Globus pallidus (tissue), 1 donor: ENCODE measurements at places on chromosomes 11 and 22.

GRCh38 chr11:123405123-123405592 lies 24.9 kb upstream of the GRAMD1B start:
- no peak for DNase-seq

GRCh38 chr11:70716986-70717775 lies 318.9 kb downstream of the CTTN start:
- DNase-seq: no peak

- no peak for DNase-seq
Observed at GRCh38 chr11:37409124-37409523, 811.1 kb upstream of the RAG2 start.

DNA sequence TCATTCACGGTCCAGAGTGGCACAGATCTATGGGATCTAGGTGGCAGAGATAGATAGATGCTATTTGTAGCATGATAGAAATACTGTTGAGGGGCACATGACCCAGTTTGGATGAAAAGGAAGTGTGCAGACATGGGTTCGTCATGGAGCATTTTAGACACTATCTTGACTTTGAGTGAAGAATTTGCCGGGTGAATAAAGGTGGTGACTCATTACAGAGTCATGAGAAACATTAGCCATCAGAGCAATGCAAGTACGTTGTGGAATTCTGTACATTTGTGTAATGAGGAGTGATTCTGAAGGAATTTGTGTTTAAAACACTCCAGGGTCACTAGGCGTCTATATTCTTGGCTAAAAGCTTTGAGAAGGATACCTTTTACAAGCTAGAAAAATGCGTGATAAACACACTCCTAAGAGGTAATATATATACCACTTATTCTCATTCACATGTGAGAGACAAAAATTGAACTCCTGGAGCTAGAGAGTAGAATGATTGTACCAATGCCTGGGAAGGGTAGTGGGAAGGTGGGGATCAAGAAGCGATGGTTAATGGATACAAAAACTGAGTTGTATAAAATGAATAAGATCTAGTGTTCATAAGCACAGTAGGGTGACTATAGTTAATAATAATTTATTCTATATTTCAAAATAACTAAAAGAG lies 593.7 kb upstream of the LUZP2 start:
- DNase-seq: no peak

DNA sequence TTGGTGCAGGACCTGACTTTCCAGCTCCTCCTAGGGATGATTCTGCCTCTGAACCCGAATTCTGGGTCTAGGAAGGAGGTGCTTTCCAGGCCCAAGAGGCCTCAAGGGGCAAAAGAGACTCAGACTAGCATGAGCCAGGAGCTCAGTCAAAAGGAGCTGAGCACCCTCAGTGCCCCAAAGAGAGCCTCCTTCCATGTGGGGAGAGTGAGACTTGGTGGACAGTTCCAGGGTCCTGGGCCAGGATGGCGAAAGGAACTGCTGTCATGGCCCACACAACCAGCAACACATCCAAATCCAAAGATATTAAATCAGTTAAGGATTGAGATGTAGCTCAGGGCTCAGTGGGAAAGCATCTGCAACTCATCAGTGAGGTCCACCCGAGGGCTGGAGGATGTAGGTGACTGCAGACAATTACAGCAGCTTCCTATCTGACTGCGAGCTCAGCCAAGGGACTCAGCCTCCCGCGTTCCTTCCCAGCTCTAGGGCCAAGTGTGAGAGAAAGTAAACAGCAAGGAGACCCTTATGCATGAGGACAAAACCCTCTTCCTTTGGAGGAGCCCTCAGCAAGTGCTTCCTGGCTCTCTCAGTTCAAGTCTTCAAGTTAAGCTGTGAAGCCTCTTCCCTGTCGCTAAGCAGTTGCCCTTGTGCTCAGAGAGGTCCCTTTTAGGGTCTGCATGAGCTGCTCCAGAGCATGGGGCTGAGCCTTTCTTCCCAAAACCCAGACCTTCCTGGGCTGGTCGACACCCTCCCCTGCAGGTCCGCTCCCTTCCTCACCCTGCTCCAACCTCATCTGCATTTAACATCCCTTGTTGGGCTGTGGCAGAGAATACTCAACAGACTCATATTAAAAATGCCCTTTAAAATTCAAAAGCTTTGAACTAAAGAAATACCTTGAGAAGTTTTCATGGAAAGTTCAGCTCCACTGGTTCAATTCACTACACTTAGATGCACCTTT lies 35.8 kb downstream of the C11orf58 start:
- DNase-seq: no peak

DNA sequence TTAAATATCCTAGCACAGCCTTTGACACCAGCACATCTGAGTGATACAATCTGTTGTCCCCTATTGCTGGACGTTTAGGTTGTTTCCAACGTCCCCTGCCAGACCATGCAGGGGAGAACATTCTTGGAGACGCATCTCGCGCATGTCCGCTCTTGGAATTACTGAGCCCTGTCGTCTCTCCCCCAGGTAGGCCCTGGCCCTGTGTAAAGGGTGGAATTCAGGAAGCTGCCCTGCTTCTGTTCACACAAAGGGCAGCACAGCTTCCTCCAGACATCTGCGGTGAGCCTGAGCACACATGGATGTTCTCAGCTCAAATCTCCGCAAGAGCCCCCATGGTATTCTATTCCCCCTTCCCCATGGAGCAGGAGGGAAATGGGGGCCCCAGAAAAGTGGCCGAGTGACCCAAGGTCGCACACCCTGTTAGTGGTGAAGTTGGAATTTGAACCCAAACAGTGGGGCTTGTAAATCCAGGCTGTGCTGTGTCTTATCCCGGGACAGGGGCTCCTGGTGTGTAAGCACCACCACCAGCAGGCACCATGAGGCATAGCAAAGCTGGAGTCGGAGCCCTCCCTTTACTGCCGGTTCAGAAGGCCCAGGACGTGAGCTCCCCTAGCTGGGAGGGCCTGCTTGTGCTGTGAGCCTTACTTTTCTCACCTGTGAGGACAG lies 5.0 kb upstream of the FGF19 start:
- no peak for DNase-seq

DNA sequence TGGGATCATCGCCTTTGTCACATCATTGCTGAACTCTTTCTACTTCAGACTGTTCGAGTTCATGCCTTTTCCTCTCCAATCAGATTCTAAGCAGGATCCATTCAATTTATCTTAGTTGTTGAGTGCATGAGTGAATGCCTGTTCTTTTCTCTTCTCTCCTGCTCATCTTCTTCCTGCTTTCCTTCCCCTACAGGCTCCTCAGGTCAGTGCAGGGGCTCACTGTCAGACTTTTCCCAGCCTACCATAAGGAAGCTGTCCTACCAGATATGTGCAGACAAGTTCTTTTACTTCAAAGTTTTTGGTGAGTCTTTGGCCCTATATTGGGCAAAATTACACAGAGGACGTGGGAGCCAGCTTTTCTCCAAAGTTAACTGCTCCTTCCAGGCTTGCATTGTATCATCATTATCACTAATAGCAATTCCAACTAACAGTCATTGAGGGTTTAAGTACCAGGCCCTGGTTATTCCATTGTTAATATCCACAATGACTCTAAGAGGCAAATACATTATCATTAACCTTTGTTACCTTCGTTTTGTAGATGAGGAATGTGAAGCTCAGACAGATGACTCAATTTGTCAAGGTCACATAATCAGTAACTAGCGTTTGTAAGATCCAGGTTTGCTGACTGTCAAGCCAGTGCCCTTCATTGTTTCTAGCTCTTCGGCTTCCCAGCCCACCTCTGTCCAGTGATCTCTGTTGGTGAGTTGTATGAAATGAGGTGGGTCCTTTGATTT lies 30.4 kb downstream of the OR6Q1 start:
- no peak for DNase-seq

DNA sequence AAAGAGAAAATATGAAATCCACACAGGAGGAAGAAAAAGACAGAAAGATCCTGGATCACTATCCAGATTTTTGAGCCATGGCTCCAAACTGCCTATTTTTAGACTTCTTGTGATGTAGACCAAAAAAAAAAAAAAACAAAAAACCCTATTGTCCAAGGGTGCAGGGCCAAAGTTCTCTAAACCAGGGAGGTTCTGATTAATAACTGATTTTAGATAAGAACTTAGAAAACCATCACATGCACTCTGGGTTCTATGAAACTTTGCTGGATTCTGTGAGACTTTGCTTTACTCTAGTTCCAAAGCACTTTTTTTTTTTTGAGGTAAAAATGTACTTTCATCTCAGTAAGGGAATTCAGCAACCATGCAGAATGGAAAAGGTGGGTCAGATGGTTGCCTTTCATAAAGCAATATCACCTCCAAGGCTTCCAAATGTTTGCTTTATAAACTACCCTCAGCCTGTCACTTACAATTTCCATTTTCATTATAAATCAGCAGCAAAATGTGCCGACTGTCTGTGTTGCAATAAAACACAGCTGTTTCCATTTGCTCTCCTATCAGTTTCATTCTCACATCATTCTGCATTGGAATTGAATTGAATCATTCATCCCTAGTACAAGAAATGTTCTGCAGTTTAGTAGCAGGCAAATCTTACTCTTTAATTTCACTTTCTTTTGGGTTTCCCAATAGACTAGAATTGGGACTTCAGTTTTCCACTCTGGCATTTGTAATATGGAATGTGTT lies 1584.3 kb upstream of the RAG2 start:
- no peak for DNase-seq

- no peak for DNase-seq
Observed at GRCh38 chr11:28539239-28540030, 431.2 kb downstream of the METTL15 start.
